Fibroblast of villous mesenchyme (primary cell): ENCODE measurements at places on chromosomes 3 and 15.

GRCh38 chr15:61518191-61518950, 289.3 kb upstream of the RORA start:
- peak; percentile 7 for DNase-seq

DNA sequence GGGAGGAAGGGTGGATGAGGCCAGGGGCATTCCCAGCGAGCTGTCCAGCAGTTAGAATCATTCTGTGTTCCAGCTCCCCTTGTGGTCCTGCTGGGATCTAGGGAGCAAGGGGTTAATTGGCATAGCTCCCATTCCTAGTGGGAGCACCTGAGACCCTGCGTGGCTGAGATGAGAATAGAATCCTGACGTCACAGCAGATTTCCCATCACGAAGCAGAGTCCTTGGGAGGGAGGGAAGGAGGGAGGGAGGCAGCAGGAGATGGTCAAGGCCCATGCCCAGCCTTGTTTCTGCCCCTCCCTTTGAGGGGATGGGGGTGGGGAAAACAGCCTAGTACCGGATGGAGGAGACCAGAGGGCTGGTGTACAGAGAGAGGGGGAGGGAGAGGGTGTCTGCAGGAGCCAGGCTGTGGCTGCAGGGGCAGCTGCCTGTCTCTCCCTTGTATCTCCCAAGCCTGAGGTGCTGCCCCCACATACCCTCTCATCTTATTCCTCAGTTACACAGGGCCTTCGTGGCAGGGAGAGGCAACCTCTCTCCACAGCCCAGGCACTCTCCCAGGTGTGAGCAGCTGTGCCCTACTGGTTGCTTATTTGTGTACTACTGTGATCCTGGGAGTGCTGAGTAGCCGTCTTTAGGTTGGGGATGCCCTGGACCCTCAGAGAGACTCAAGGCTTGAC, 5.4 kb downstream of the TYRO3 start:
- DNase-seq = peak; percentile 49

- DNase-seq = no peak
Measured at GRCh38 chr3:141266186-141266585, 34.6 kb downstream of the PXYLP1 start.

DNA sequence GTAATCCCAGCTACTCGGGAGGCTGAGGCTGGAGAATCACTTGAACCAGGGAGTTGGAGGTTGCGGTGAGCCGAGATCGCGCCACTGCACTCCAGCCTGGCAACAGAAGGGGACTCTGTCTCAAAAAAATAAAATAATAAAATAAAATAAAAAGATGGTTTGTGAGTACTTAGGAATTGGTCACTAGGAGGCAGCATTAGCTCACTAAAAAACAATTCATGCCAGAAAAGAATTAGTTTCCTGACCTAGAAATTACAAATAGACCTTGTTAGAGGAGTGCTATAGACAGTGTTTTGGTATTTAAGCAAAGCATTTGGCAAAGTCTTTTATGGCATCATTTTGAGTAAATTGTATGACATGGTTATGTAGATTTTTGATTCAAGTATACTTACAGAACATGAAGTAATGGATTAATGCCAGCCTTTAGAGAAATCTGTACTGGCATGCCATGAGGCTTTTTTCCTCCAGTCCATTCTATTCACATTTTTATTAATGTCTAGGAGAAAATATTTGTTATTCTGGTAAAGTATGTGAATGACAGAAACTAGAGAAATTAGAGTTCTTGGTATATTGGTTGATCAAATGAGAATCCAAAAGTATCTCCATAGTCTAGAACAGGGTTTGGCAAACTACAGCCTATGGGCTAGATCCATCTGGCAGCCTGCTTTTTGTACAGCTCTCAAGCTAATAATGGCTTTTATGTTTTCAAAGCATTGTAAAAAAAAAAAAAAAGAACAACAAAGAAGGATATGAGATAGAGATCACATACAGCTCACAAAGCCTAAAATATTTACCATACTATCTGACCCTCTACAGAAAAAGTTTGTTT, 81.6 kb downstream of the LRRC49 start:
- DNase-seq = peak; percentile 69

DNA sequence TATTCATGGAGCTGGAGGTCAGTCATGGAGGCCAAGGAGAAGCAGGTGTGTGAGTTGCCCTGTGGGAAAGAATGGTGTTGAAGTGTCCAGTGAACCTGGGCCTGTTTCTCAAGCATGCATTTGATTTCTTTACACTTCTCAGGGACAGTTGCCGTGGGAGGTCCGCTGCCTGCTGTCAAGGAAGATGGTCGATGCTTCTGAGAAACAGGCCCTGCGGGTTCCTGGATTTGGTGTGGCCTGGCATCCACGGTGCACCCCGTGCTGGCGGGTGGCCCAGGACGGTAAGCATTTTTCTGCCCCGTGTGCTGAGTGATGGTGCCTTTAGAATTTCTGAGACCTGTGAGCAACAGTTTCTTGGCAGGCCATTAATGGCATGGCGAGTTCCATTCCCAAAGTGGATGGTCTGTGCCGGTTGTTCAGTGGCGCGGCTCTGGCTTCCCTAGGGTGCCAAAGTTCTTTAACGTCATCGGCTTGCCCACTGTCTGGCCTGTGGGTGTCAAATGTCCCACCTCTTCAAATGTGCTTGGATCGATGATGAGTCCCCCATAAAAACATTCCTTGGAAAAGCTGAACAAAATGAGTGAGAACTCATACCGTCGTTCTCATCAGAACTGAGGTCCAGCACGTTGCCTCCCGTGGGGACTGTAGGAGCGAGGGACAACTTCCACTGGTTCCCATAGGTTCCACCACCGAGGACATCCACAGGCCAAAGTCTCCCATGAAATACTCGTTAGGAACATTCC, 107.2 kb downstream of the SNRPN start:
- no peak for DNase-seq

GRCh38 chr15:33693166-33693800, 275.0 kb upstream of the CHRM5 start:
- DNase-seq = no peak
